ENCODE measurements at places on chromosomes 3 and 15.

GRCh38 chr15:43376017-43376705, 5.3 kb downstream of the TUBGCP4 start:
- no peak for DNase-seq

DNA sequence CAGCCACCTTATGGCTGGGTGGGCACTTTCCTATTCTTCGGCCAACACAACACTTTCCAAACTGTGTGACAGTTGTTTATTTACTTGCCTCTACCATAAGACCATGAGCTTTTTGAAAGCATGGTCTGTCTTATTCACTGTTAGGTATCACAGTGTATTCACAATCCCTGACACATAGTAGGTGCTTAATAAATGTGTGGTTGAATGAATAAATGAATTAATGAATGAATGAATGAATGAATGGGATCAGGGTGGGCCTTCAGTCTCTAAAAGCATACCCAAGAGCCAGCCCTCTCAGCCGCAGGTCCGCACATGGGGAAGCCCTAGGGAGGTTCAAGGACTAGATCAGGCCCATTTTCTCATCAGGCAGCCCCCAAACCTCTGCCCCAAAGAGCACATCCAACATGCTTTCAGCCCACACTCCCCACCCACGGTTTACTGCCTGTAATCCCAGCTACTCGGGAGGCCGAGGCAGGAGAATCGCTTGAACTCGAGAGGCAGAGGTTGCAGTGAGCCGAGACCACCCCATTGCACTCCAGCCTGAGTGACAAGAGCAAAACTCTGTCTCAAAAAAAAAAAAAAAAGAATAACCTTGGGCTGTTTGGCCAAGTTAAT, 95.9 kb downstream of the LIPC start:
- DNase-seq, result no peak

DNA sequence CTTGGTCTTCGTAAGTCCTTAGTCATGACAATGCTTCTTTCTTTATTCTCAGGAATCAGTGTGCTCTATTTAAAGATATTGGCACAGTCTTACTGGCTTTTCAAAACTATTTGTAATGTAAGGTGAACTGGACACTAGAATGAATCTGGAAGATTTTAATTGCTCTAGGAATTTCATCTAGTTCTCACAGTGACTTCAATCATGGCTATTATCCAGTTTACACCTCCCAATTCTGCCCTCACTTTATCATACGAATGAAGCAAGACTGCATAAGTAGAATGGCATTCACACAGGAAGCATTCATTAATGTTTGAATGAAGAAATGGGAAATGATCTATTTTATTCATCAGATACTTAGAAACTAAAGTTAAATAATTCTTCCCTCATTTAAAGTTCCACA, 26.7 kb upstream of the DRD3 start:
- no peak for DNase-seq

DNA sequence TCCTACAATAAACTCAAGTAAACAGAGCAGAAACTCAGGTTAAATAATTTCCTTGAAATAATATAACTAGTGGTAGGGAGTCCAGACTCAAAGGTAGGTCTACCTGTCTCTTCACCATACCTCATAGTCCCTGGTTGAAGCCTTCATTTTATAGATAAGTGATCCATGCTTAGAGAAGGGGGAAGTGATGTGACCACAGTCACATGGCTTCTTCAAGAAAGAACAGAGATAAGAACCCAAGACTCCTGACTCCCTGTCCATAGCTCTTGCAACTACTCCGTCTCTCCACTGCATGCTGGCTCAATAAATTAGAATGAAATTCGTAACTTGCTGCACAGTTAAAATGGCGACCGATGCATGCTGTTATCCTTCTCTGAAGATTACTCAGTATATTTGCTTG, 11.0 kb upstream of the C15orf61 start:
- no peak for DNase-seq

DNA sequence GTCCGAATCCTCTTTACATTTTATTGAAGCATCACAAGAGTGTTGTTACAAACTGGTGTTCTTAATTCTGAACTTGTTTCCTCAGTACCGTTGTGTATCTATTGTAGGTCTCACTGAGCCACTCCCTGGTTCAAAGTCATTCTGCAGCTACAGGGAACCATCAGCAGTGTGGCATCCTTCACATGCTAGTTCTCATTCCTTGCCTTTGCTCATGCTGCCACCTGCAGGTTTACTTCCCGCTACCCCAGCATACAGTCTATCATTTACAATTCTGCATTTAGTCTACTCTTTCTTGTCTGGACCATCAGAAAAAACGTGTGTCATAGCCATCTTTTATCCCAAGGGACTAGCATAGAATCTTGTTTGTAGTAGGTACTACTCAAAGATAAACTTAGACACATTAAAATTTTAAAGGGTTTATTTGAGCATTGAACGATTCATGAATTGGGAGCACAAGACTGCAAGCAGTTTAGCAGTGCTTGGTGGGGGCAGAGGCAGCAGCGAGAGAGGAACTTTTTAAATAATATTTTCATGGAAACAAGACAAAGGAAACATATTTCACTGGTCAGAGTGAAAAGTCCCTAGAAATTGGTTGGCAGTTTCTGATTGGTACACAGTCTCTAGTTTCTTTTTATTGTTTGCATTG, 402.1 kb downstream of the CADM2 start:
- DNase-seq, result no peak

DNA sequence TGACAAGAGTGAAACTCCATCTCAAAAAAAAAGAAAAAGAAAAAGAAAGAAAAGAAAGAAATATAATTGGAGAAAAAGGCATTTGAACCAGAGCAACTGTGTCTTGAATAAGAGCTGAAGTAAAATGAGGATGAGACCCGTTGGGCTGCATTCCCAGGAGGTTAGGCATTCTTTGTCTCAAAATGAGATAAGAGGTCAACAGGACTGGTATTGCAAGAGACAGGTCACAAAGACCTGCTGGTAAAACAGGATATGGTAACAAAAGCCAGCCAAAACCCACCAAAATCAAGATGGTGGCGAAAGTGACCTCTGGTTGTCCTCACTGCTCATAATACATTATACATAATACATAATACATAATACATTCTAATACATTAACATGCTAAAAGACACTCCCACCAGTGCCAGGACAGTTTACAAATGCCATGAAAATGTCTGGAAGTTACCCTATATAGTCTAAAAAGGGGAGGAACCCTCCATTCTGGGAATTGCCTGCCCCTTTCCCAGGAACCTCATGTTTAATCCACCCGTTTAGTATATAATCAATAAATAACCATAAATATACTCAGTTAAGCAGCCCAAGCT, 8.6 kb upstream of the TIPIN start:
- no peak for DNase-seq

GRCh38 chr3:54691289-54691771, 236.5 kb downstream of the LRTM1 start:
- DNase-seq, result no peak

- DNase-seq, result no peak
Observed at GRCh38 chr3:66748175-66748876, 247.5 kb upstream of the LRIG1 start.

GRCh38 chr15:62788224-62788623, 254.3 kb upstream of the TPM1 start:
- DNase-seq, result no peak
